ENCODE measurements at places on chromosomes 4 and X. TPM values are rescaled to one million over a fixed set of nuclear protein-coding genes. Genes with fewer than 3 reads are reported as not detected.

Gene RBM41
- total RNA-seq, result 30.6 TPM

Gene MAGEA3
- total RNA-seq, result not detected

Gene FAM184B
- 0.18 TPM for total RNA-seq

Gene P2RY8
- 2.8 TPM for total RNA-seq

Gene HERC5
- 7.8 TPM for total RNA-seq

Gene DIPK2B
- total RNA-seq, result 15.9 TPM

Gene SOWAHB
- total RNA-seq, result 4.2 TPM

Gene ZNF157
- 0.63 TPM for total RNA-seq

Gene NKX3-2
- total RNA-seq, result not detected

Gene PDE6B
- total RNA-seq, result 24.6 TPM

Gene GPRIN3
- 5.4 TPM for total RNA-seq

Gene IRS4
- total RNA-seq, result 0.21 TPM

Gene GPR82
- 0.54 TPM for total RNA-seq

Gene SH3TC1
- 67.3 TPM for total RNA-seq

Gene RBM10
- 38.6 TPM for total RNA-seq

DNA sequence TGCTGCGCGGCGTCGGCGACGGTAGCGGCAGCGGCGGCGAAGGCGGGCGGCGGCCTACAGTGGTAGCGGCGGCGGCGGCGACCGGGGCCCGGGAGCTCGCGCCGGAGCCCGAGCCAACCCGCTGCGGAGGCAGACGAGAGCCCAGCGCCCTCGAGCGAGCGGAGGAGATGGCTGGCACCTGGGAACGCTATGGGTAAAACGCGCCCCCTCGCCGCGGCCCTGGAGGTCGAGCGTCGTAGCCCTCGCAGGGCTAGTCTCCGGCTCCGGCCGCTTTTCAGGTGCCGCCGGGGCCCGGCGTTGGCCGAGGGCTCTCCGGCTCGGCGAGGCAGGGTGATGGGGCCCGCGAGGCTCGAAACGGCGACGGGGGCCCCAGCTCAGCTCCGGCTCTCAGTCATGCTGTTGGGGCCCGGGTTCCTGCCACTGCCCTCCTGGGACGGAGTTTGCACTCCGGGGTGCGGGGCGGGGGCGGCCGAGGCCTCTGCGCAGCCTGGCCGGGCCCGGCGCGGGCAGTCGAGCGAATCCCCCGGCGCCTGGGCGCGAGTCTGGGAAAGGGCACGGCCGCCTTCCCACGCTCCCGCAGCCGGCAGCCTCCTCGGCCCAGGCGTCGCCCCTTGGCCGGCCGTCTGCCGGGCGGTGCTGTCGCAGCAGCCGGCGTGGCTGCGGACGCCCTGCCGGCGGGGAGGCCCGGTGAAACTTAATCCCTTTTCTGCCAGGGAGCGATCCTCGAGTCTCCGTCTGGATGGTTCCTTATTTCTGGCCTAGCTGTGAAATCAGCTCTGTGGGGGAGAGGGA lies 768 bp downstream of the MID2 start:
- DNase-seq, result peak; percentile 52

GRCh38 chr4:182839256-182839655 lies 77.9 kb downstream of the DCTD start:
- no peak for DNase-seq

GRCh38 chrX:11591723-11592346 lies 73.9 kb downstream of the ARHGAP6 start:
- no peak for DNase-seq

DNA sequence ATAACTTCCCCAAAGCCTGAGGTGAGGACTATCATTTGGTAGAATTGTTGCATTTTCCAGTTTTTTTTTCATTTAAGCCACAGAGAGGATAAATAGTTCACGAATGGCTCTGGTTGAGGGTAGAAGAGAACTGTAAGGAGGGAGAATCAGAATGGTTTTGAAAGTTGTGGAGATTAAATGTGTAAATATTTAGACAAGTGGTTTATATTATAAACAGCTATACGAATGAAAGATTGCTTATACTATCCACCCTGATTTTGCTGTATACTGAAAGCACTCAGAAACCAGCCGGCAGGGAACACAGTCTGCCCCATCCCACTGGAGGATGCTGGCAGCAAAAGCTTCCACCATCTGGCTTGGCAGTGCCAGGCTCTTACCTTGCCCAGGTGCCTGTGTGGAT lies 341.1 kb downstream of the RAPGEF2 start:
- DNase-seq, result peak; percentile 32

DNA sequence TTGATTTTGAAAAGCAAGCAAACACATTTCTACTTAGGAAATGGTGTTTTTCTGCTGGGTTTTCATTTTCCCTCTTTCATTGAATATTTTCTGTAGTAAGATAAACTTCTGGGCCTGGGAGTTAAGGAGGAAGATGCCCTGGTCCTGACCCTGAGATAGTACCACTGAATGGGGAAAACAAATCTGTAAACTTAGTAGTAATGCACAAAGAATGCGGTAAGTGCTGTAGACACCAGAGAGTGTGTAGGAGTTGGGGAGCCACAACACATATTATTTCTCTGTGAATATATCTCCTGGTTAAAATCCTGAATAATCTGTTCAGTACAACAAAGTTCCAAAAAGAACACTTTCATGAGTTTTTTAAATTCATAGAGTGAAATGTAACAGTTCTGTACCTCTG lies 178.3 kb downstream of the MAPK10 start:
- no peak for DNase-seq

DNA sequence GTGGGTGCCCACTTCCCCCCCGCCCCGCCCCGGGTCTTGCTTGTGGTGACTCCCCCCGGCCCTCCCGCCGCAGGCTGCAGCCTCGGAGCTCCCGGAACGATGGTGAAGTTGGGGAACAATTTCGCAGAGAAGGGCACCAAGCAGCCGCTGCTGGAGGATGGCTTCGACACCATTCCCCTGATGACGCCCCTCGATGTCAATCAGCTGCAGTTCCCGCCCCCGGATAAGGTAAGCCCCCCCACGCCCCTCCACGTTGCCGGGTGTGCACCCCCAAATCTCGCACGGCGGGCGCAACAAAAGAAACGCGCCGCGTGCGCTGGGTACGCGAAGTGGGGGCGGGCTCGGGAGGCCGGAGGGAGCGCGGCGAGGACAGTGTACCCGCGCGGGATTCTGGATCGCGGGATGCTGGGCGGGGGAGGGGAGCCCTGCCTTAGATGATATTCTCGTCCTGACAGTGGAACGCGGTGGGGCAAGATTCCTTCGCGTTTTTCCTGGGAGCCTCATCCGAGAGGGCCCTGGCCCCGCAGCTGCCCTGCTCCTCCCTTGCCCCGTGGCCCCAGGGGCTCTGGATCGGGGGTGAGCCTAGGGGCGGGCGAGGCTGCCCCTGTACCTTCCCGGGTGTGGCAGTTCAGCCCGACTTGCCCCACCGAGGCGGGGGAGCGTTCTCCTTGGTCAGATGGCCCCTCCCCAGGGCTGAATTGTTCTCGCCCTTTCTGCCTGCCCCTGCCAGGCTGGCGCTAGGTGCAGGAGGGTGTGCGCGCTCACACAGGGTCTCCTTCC lies 819 bp downstream of the NSG1 start:
- DNase-seq, result peak; percentile 24

DNA sequence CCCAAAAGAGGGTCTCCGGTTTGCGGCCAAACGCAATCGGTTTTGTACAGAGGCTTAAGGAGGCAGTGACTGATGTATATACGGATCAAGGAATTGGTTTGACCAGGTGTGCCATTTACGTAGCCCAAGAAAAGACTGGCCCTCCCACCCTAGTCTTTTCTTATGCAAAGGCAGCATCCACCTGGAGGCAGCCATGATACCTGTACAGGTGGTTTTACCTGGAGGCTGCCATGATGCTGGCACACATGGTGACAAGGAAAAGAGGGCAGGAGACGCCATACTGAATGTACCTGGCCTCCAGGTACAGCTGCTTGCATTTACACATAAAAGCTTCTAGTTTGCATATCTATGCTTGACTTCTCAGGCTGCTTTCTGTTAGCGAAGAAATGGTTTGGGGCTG lies 917.7 kb upstream of the INTU start:
- DNase-seq, result no peak

DNA sequence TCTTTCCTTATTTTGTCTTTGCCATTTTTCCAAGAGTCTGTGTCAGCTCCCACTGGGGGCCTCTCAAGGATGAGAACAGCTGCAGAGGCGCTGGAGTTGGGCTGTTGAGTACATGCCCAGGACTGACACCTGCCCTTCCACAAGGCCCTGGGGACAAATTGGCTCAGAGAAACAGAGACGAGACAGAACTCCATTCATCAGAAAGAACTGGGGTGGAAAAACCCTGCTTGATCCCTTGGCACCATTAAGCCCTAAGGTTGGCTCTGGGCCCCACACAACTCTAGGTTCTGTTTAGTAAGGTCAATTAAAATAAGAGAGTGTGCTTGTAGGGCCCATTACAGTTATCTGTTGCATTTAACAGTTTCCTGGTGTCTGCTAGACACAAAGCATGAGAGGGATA lies 63.6 kb downstream of the DCX start:
- no peak for DNase-seq

- peak; percentile 83 for DNase-seq
Measured at GRCh38 chr4:125315576-125316400, 1.0 kb downstream of the FAT4 start.

- no peak for DNase-seq
Measured at GRCh38 chr4:156252358-156252921, 298.8 kb upstream of the CTSO start.

GRCh38 chrX:109578916-109579315 lies 42.3 kb downstream of the NXT2 start:
- DNase-seq, result no peak

- no peak for DNase-seq
Measured at GRCh38 chrX:39855748-39856129, 242.0 kb downstream of the BCOR start.

DNA sequence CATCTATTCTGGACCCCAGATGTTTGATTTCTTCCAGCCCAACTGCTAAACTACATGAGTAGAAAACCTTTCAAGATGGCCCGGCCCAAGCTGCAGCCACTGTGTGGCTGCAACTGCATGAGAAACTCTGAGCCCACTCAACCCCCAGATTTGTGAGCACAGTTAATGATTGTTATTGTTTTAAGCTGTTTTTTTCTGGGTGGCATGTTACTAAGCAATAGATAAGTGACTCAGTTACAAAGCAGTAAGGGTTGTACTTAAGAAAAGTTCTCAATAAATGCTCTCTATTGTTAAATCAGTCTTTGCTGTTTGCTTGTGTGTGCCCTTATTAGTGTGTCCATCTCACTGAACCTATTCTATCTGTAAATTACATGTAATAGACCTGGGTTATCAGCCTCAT lies 51.8 kb downstream of the GC start:
- no peak for DNase-seq

DNA sequence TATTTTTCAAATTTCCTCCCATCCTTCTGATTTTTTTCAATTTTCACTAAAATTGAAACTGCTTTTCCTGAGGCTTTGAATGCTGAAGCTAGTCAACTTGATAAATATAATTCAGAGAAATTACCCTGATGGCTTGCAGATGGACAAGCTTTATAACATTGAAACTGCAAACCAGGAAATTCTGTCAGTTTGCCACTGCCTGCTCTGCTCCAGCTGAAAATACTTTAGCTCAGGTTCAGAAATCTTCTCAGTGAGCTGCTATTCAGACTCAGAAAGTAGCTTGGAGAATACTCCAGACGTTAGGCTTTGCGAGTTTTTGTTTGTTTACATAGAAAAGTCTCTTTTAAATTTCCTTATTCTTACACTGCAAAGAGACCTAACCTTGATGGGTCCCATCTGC lies 1574.7 kb downstream of the STIM2 start:
- DNase-seq, result peak; percentile 21

DNA sequence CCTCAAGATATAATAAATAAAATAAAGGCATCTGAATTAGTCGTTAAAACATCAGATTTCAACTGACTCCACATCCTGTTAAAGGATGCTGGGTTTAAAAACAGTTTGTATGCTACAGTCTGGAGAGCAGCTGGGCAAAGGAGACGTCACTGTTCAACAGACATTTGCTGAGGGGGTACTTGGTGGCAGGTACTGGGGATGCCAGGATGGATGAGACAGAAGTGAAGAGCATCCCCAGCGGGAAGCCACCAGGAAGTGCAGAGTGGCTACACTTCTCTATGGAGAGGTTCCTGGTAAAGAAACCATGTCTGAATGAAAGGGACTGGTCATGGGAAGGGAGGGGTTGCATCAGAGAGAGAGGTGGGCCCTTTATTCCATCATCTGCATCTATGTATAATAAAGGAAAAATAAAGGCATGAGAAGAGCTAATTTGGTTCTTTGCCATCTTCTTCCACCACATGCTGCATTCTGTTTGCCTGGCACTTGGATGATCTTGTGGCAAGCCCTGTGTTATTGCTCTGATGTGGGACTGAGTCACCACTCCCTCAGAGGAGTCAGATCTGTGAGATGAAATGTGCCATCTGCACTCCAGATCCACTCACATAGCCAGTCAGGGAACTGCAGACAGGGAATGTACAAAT lies 145.0 kb downstream of the SOWAHB start:
- DNase-seq, result peak; percentile 92

- no peak for DNase-seq
Measured at GRCh38 chr4:154604696-154605200, 7.7 kb downstream of the FGG start.

GRCh38 chrX:120350450-120351138 lies 11.3 kb upstream of the ATP1B4 start:
- DNase-seq, result no peak

DNA sequence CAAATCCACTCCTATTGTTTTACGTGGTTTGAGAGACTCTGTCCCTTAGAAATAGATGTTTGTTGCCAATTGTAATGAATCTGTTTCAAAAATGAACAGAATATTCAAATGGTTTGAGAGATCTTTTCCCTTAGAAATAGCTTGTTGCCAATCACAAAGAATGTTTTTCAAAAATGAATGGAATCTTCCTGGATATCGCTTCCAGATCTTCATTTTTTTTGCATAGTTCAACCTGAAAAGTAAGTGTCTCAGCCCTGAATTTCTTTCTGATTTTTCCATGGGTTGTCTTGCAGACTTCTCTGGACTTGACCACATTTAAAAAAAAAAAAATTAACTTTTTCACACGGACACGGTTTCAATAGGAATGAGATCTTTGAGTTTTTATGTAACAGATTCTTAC lies 22.7 kb downstream of the SHOX start:
- DNase-seq, result no peak

- DNase-seq, result no peak
Measured at GRCh38 chrX:144681501-144681900, 565.8 kb upstream of the SPANXN1 start.

GRCh38 chr4:74005528-74005927 lies 7.1 kb upstream of the CXCL5 start:
- DNase-seq, result no peak

DNA sequence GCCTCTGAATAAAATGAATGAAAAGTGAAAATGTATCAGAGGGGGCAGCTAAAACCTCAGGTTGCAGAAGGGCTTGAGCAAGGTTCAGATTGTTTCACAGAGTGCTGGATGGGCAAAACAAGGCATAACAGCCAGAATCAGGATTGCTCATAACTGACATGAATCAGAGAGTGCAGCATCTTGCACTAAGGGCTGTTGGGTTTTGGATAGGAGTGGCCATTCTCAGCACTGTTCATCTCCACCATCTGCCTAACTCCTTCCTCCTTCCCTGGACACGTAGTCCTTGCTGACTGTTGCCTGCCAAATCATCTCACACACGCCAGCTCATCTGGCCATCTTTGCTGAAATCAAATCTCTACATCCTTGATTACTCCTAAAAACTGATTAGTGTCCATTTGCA lies 75.3 kb upstream of the C1QTNF7 start:
- no peak for DNase-seq
